Activated T-cell treated with anti-CD3 and anti-CD28 coated beads for 48 hours (primary cell): ENCODE measurements at places on chromosomes 6 and 20.
A peak's percentile ranks its signal among the peaks of the same experiment; 100 is the strongest.

GRCh38 chr6:31572041-31572911 lies at the start of gene LTA:
Gene LTA, plus strand, starts transcription at chr6:31572289. Its CDS starts 454 bp downstream, at chr6:31572743.
- peak; percentile 79 for DNase-seq

GRCh38 chr6:105981002-105981887 lies 104.9 kb upstream of the PRDM1 start:
- DNase-seq = peak; percentile 37

DNA sequence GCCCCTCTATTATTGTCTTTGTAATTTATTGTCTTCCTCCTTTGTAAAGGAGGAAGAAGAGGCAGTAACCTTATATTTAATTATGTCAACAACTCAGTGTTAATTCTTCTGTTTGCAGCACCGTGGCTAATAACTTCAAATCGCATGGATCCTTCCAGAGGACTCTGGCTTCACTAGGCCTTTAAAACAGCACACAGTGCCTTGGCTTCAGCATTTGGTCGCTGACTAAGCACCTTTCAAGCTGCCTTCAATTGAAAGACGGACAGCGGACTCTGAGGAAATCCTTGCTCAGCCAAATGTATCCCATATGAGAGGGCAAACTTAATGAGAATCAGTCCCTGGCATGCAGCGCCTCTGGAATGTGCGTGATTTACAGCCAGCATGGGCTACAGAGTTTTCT lies 64.2 kb downstream of the SGK1 start:
- no peak for DNase-seq

- DNase-seq = peak; percentile 8
These were observed 46.3 kb downstream of the GOPC start for GRCh38 chr6:117555882-117556498.

DNA sequence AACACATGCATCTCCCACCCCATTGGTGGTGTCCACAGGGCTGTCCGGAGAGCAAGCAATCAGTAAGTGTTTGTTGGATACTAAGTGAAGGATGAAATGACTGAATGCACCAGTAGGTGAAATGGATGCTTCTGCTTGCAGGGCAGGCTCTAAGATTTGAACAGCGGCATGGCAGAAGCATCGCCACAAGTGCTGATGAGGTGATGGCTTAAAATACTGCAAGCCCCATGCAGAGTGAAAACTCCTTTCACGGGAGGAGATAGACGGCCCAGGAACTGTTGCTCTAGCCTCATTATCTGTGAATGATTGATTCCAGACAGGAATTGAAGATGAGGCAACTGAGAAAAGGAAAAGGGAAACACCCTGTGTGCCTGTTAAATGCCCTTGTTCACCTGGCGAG lies 158.9 kb downstream of the LY86 start:
- DNase-seq = no peak

- no peak for DNase-seq
These were observed 248.2 kb downstream of the KHDC1L start for GRCh38 chr6:72977114-72977513.

DNA sequence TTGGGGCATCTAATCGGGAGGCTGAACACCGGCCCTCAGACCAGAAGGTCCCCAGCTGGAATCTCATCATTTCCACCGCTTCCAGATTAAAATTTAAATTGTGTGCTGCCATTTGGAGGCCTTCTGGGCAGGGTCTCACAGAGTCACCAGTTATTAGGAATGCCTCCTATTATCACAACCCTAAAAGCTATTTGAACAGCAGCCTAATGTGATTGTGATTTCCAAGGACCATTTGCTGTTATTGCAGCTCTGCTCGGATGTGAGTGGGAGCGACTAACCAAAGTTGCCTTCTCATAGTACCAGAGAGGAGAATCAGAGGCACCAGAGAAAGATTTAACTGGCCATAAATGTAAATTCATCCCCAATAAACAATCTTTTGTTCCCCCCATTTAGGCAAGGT lies 277.3 kb downstream of the RNF144B start:
- no peak for DNase-seq
